ENCODE measurements at places on chromosomes 7 and 10. TPM values are rescaled to one million over a fixed set of nuclear protein-coding genes. Genes with fewer than 3 reads are reported as not detected.

GRCh38 chr10:86655596-86655995 lies 1.2 kb downstream of the OPN4 start:
- no peak for DNase-seq

DNA sequence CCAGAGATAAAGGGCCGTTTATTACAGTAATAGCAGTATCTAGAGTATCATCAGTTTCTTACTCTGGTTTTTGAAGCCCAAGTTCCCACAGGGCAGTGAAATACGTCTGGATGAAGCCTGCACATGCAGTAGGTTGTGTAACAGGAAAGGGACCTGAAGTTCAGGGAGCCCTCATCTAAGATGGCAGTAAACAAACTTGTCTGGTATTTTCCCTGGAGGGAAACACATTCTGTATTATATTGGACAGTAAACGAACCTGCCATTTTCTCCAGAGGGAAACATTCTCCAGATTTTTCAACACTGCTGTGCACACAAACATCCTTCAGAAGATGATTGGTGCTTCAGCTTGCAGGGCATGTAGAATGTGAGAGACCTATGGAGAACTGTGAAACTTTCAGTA lies 189.9 kb downstream of the TFEC start:
- DNase-seq, result no peak

- DNase-seq, result no peak
These were observed 2.1 kb upstream of the FOXP2 start for GRCh38 chr7:114412548-114412947.

DNA sequence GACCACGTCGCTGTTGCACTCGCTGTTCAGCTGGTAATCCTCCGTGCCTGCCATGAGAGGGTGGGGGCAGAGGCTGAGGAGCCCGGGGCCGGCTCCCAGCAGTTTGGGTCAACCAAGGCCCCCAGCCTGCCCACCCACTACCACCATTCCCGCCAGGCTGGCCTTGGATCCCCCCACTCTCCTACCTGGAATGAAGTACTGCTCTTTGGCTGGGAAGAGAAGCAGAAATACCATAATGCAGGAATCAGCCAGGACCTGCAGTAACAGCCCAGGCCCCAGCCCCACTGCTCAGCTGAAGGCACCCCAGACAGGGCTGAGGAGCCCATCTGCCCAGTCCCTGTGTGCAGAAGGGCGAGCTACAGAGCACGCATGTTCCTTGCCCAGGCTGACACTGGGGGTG lies 138.0 kb downstream of the SLIT1 start:
- DNase-seq, result no peak

GRCh38 chr10:78942091-78942501 lies 126.7 kb upstream of the ZMIZ1 start:
- no peak for DNase-seq

DNA sequence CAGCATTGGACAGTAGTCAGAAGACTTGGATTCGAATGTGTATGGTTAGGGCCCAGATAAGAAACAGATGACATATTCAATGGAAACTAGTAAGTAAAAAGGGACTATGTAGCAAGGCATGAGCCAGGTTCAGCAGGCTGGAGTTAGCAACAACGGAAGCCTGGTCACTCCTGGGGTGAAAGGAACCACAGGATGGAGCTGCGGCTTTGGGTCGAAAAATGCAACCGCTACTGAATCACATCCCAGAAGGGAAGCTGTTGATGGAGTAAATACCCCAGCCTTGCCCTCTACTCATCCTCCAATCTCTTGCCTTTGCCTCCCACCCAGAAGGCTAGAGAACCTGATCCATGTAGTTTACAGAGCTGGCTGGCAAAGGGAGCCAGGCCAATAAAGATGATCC lies 37.5 kb upstream of the EGR2 start:
- no peak for DNase-seq

DNA sequence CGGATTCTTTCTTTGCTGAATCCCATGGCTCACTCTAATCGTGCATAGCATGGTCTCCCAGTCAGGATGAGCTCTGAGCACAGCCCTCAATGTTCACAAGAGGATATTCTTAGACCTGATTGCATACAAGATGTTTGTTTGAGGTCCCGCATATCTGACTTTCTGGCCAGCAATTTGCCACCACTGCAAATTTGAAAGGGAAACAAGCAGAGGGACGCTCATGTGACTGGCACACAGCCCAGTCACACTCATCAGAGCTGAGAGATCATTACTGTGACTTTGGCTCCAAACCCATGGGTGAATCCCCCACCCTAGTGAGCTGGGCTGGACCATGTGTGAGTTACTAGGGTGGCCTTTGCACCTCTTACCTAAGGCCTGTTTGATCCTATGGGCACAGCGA lies 9.9 kb downstream of the TAS2R41 start:
- no peak for DNase-seq

DNA sequence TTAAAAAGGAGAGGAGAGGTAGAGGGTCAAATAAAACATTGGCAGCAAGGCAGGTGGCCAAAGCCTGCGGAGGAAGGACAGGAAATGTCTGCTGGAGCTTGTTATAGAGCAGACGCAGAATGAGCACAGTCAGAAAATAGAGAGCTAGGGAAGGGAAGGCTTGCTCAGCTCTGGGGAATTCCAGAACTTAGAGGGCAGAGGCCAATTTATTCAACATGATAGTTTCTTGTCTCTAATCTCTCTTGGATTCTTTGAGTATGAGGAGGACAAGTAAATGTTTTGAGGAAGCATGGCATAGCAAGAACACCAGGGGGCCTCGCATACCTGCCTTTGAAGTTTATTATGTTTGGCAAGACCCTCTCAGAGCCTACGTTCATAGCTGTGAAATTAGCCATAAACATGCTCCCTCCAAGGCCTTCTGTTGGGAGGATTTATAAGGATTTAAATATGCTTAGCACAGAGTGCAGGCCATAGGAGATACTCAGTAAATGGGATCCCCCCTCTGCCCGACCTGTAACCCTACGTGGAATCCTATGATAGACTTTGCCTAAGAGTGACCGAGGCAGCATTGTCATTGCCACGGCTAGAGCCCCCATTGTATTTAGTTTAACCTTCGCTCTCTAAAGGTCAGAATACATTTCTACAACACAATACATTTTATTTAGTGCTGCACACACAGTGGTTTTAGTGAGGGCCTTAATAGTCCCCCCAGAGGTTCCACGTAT lies 293.9 kb downstream of the CCDC3 start:
- DNase-seq, result no peak

DNA sequence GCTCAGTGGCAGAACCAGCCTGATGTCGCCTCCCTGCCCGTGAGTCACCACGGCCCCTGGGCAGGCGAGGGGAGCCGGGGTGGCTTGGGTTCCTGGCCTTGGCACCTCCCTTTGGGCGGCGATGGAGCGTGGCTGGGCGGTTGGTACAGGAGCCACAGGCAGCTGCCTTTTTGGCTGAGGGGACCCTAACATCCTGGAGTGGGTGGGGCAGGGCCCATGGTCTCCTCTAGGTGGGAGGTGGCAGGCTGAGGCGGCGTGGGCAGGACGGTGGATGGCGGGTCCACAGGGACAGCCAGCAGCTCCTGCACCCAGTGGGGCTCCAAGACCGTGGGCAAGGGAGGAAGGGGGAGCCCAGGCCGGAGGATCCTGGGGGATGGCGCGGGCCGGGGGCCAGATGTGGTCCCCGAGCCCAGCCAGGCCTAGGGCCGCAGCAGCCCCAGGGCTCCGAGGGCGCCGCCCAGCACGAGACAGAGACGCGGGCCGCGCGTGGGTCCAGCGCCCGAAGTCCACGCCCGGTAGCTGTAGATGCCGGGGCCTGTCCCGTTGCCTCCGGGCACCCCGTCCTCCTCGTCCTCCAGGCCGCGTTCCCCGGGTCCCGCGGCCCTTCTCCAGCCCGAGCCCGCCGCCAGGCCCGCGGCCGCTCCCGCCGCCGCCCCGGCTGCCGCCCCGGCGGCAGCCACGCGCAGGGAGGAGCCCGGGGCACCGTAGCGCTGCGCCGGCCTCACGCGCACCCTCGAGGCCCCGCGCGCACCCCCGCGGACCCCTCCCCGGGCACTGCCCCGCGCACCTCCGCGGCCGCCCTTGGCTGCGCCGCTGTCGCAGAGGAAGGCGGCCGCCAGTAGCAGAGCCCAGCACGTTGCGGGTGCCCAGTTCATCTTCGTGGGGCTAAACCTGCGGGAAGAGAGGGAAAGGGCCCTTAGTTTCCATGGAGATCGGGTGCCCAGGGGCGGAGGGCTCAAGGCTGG lies 1.3 kb downstream of the SPRN start:
- no peak for DNase-seq

GRCh38 chr10:96225119-96225518 lies 46.2 kb downstream of the BLNK start:
- DNase-seq, result no peak

- no peak for DNase-seq
These were observed 87.1 kb downstream of the ITGA8 start for GRCh38 chr10:15632456-15633091.

DNA sequence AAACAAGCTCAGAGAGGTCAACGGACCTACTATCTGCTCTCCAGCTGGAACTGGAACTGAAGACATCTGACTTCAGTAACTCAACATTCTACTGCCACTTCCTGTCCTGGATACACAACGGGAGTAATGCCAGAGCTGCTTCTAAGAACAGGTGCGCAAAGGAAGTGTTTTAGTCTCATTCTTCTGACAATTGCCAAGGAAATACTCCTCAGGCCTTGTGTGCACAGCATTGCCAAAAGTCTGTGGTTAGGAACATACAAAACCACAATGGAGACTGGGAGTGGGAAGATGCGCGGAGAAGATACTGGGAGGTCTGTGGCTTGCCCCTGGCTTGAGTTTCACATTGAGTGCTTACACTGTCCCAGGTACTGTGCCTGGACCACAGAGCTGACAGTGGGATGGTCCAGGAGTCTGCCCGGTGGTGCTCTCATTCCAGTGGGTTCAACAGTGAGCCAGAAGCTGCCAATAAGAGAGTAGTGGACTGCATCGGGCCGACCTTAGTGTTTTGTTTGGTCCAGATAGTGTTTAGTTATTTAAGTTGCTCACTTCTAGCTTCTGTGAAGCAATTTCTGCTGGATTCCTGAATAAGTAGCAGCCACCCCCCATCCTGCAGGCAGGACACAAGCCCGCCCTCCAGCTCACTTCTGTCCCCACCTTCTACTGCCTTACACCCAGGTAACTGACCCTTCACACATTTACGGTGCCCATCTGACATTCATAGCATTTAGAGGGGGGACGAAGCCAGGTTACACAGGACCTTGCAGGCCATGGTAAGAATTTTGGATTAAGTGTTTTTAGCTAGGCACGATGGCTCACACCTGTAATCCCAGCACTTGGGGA lies 10.3 kb downstream of the TBL2 start:
- DNase-seq, result no peak

DNA sequence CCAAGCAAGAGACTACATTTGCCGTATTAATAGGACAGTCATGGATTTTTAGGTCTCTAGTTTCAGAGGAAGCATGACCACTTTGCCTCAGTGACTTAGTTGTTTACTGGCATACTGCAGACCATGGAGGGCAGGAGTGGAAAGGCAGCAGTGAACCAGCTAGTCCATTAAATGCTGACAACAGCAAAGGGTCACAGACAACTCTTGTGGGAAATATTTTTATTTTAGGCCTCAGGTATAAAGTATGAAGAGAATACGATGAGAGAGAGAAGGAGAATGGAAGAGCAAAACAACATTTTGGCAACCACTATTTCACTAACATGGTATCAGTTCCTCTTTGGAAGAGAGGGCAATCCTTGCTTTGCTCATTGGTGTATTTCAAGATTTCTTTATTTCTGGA lies 118.0 kb downstream of the RELN start:
- DNase-seq, result no peak

DNA sequence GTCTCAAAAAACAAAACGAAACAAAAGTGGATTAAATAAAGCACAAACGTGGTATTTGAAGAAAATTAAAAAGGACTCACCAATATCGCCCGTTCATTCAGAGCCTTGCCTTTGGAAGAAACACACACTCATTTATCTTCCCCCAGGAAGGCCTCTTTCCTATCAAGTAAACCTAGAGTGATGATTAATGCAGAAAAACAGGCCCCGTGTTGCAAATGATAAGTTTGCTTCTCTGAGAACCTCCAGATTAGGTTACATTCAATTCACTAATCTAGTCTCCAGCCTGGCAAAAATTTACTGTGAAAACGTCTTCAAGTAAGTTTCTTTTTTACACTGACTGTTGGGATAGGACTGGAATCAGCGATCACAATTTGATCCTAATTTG lies 78.0 kb upstream of the C1GALT1 start:
- DNase-seq, result no peak

- no peak for DNase-seq
These were observed 46.0 kb downstream of the GBF1 start for GRCh38 chr10:102291221-102291905.

- no peak for DNase-seq
These were observed 31.4 kb downstream of the ZNF273 start for GRCh38 chr7:64934478-64934877.

- no peak for DNase-seq
These were observed 1.7 kb downstream of the LBX1 start for GRCh38 chr10:101227429-101228152.

DNA sequence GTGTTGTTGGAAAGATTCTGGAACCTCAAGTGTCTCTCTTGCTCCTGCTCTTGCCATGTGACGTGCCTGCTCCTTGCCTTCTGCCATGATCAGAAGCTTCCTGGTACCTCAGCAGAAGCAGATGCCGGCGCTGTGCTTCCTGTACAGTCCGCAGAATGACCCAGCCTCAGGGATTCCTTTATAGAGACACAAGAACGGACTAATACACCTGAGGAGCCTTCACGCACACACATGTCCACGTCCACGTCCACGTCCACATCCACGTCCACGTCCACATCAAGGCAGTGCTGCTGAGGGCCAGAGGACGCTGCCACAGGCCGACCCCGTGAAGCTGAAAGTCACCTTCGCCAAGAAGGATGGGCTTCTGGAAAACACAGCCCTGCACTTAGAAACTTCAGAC lies 190.1 kb downstream of the MAD1L1 start:
- no peak for DNase-seq

- DNase-seq, result no peak
These were observed 17.8 kb upstream of the CCDC3 start for GRCh38 chr10:13019280-13019679.

- DNase-seq, result no peak
These were observed 71.2 kb upstream of the COL13A1 start for GRCh38 chr10:69730251-69731156.

DNA sequence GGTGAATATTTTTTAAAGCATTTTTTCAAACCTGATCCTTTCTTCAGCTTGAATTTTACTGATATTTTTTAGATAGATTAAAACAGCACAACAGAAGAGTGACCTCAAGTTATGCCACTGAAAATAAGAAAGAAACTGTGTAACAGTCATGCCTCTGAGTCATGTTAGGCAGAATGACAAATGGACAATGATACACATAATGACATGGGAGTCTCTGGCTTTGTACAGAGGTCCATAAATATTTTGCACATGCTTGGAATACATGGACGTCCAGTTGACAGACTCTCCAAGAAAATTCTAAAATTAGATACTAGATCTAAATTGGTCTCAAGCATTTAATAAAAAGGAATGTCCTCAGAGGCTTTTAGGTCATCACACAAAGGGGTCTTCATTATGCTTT lies 21.9 kb upstream of the SEMA3A start:
- no peak for DNase-seq

The HOXA4 gene
- 26.2 TPM for polyA plus RNA-seq

The BUD31 gene
- polyA plus RNA-seq, result 109 TPM

The POLL gene
- 27.2 TPM for polyA plus RNA-seq

The SP8 gene
- polyA plus RNA-seq, result not detected

The DENND2A gene
- 41.7 TPM for polyA plus RNA-seq

The PON2 gene
- polyA plus RNA-seq, result 152 TPM

The CFAP43 gene
- 2.5 TPM for polyA plus RNA-seq

The ZPBP gene
- 0.50 TPM for polyA plus RNA-seq

All from left renal pelvis (tissue), 4 donors.